ENCODE measurements at places on chromosomes 16 and 17.

GRCh38 chr17:38507436-38507835 is 79.2 kb downstream of the ARHGAP23 start:
- no peak for DNase-seq

DNA sequence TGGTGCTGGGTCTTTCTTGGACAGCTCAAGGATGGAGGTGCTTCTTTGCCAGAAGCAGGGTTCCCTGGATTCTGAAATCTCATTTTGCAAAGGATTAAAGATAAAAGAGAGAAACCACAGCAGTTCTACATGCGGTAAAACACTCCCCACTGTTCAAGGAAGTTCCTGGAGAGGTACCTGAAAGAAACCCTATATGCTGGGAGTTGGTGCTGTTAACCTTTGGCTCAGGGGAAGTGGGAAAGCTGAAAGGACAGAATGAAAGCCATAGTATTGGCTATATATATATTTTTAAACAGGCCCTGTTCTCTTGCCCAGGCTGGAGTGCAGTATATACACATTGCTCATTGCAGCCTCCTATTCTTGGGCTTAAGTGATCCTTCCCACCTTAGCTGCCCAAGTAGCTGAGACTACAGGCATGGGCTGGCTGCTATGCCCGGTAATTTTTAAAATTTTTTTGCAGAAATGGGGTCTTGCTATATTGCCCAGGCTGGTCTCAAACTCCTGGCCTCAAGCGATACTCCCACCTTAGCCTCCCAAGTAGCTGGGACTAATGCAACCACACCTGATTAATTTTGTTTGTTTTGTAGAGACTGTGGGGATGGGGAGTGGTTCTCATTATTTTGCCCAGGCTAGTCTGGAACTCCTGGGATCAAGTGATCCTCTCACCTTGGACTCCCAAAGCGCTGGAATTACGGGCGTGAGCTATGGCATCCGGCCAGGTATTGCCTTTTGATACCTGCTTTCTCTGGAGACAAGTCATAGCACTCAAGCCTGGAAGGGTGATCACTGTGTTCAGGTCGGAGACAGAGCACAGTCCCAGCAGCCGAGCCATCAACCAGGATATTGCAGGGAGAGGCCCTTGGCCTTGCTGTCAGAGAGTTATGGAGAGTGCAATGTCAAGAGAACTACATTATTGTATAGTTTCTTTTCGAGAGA is 55.2 kb downstream of the MSI2 start:
- DNase-seq: no peak

DNA sequence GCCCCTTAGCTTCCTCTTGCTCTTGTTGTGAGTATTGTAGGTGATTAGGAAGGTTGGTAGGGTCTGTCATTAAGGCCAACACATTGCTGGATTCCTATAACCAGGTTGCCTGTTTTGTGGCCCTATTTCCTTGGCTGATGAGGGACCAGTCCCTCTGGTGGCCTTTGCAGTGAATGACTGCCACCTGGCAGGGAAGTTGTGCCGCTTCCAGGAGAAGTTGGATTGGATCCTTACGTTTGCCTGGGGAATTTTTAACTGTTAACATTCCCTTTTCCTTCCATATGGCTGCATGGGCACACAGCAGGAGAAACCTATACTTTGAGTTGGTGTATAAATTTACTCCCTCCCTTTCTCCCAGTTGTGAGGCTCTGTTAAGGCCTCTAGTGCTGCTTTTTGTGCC is 32.4 kb downstream of the LCMT1 start:
- no peak for DNase-seq

DNA sequence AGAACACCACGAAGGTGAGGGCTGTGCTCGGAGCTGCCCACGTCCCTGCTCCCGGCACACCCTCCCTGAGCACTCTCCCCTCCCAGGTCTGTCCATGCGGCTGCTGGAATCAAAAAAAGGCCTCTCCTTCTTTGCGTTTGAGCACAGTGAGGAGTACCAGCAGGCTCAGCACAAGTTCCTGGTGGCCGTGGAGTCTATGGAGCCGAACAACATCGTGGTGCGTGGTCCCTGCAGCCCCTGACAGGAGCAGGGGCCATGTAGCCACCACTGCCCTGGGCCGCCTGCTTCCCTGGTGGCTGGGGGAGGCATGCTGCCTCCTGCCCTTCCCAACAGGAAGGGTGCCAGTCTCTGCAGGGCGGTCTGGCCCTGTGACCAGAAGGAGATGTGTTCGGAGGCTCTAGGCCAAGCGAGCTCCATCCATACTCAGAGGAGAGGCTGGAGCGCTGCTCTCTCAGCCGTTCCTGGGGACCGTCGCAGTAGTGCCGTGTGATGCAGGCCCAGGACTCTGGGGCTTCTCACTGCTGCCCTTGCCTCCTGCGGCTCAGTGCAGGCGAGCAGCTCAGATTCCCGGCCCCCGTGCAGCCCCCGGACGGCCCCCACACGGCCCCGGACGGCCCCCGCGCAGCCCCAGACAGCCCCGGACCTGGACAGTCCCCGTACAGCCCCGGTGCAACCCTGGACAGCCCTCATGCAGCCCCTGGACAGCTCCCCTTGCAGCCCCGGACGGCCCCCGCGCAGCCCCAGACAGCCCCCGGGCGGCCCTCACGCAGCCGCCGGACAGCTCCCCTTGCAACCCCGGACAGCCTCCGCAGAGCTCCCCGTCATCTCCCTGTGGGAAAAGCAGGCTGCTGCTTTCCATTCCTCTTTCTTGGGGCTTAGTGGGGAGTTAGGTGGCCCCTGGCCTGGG is 20.5 kb downstream of the TCF25 start:
- DNase-seq: no peak

DNA sequence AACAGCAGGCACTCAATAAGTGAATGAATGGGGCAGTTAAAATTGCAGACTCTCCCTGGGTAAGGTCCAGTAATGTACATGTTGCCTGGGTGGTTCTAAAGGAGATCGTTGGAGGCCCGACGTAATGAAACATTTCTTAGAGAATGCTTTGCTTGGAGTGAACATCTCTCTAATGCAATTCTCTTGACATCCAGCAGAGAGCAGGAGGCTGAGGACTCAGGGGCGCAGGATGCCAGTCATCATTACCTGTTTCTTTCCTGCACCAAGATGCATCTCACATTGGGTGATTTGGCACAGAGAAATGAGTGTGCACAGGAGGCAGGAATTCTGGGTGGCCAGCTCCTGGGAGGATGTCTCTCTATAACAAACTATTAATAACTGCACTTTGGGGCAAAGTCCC is 130.3 kb upstream of the RBBP6 start:
- DNase-seq: no peak

DNA sequence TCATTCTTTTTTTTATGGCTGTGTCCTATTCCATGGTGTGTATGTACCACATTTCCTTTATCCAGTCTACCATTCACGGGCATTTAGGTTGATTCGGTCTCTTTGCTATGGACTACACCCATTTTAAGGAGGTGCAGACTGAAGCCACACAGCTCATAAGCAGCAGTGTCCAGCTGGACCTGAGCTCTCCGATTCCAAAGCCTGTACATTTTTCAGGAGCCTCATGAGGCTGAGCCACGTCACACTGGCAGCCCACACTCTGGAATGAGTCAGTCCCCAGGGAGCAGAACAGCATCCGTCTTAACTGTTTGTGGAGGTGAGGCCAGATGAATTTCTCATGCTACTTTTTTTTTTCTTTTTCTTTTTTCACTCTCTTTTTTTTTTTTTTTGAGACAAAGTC is 116.1 kb downstream of the C16orf95 start:
- no peak for DNase-seq

GRCh38 chr17:77385750-77386501 is 245.2 kb downstream of the SEC14L1 start:
- no peak for DNase-seq

DNA sequence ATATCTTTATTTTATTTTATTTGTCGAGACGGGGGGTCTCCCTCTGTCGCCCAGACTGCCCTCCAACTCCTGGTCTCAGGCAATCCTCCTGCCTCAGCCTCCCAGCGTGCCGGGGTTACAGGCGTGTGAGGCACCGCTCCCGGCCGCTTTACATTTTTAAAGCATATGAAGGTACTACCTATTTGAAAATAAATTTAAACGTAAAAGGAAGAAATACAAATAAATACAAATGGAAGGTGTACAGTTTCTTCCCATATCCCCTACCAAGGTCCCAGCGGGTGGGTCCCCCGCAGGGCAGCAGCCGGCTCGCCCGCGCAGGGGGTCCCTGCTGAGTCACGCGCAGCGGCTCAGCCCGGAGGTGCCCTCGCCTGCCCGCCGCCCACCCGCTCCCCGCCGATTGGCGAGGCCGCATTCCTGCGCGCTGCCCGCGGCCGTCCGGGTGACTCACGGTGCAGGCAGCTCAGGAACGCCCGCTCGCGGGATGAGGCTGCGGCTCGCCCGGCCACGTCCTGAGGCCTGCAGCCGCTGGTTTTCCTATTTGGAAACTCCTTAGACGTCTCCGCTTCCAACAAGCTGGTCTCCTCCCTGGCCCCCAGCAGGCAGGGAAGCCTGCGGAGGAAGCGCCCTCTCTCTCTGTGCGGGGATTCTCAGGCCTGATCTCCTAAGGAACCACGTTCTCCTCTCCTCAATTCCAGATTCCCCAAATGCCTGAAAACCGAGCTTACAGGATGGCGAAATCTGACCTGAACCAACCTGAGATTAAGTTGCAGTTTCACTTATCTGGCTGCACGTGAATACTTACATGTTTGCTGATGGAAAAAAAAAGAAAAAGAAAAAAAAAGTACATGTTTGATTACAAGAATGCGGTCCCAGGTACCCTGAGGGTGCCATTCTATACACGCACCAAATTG is 54.8 kb upstream of the MAP3K14 start:
- no peak for DNase-seq

DNA sequence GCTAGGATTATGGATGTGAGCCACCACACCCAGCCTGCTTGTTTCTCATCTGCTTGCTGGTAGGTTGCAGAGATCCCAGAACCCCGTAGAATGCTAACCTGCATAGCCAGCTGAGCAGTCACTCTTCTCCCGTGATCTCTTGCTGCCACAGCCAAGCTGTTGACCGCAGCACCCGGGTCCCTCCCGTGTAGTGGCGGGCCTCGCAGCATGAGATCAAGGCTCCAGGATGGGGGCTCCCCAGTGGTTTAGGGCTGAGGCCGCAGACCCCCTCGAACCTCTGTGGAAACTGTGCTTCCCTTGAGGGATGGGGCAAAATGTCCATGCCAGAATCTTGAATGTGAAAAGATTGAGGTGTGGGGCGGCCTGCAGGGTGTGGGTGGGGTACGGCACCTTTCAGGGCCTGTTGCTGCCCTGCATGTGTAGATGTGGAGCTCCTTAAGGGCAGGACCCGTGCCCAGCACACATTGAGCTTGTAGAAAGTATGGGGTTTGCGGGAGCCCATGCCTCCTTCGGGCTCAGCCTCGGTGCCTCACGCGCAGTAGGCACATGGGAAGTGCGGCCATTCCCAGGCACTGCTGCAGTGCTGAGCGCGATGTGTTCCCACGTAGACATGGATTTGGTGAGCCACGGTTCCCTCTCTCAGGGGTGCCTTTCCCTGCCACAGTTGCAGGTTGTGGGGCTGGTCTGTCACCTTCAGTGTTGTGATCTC is 99.9 kb downstream of the BANP start:
- DNase-seq: no peak

- DNase-seq: no peak
Observed at GRCh38 chr17:48240562-48241130, 133.1 kb downstream of the SNX11 start.

DNA sequence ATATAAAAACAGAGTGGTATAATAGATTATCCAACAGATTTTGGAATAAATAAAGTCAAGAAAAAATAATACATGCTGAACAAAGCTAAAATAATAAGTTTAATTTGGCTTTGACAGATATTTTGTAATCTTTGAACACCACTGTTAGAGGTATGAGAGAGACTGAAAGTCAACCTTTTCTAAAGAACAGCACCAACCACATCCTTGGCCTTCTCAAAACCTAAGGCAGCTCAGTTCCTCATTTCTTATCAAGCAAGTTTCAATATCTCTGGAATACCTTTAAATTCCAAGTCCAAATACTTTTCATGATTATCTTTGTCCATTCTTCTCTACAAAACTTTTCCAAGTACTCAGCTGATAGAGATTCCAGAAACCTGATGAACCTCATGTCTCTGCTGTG is 1603.8 kb downstream of the CDH8 start:
- no peak for DNase-seq

- DNase-seq: no peak
Observed at GRCh38 chr17:57337390-57337789, 81.1 kb downstream of the MSI2 start.

- no peak for DNase-seq
Observed at GRCh38 chr16:85126705-85127378, 14.6 kb upstream of the CIBAR2 start.

All from NCI-H187 (cell line).